ENCODE measurements at places on chromosomes 5 and 9.

DNA sequence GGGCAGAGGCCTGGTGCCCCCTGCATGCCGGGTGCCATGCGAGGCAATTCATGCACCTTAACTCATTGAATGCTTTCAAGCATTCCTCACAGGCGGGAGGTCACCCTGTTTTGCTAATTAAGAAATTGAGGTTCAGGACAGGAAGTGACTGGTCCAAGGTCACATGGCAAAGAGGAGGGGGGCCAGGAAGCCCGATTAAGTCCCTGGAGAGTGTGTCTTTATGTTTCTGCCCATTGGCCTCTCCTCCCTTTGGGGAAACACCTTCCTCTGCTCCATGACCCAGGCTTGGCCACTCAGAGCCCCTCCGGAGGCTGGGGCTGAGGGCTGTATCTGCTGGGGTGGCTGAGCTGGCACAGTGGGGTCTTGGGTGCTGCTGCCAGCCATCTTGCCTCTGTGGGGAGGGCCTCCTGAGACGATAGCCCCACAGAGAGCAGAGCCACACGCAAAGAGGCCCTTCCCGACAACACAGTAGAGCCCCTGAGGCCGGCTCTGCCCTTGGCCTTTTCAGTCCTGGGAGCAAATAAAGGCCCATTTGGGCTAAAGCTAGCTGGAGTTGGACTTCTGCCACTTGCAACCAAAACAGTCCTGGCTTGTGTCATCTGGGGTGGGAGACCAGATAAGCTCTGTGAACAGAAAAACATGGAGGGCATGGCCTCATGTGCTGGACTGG is 90.8 kb upstream of the NEURL1B start:
- DNase-seq = no peak

DNA sequence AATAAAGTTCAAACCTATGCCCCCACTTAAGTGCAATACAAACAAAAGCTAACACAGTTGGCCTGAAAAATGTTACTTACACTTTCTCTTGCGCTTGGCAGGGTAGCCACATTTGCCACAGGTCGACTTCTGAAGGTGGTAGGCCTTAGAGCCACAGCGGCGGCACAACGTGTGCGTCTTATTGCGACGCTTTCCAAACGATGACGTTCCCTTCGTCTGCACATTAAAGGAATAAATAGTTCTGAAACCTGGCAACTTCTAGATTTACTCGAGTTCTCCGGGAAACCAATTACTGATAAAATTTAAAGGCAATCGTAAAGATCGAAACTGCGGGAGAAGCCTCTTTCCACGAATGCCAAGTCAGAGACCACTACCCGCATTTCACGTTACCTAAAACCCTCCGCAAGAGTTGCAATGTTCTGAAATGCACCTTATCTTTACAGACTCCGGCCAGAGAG is 602 bp downstream of the RPL37 start:
- DNase-seq = peak; percentile 43

- DNase-seq = no peak
These were observed 26.2 kb upstream of the TNIP1 start for GRCh38 chr5:151107084-151107483.

DNA sequence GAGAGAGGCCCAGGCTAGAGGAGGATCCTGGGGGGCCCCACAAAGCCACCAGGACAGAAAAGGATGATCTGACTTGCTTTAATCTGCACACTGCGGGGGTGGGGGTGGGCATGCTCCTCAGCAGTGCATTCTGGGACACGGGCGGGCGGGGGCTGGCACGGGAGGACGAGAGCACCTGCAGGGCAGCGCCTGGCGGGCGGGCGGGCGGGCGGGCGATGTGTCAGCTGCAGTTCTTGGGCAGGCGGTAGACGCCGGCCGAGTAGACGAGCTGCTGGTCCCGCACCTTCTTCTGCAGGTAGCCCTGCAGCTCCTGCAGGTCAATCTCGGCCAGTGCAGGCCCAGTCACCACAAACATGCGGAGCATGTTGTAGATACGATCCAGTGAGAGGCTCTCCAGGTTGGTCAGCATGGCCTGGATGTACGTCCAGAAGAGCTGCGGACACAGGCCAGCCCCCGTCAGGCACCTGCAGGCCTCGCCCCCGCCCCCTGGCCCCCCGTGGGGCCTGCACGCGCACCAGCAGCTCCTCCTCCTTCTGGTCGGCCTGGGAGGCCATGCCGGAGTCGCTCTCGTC is 3.0 kb upstream of the TMEM210 start:
- DNase-seq = peak; percentile 33

- DNase-seq = no peak
These were observed 15.7 kb upstream of the AGXT2 start for GRCh38 chr5:35063414-35063813.

GRCh38 chr9:15642369-15642962 is 89.6 kb downstream of the CCDC171 start:
- no peak for DNase-seq

- no peak for DNase-seq
These were observed 72.4 kb downstream of the RGMB start for GRCh38 chr5:98845878-98846277.

DNA sequence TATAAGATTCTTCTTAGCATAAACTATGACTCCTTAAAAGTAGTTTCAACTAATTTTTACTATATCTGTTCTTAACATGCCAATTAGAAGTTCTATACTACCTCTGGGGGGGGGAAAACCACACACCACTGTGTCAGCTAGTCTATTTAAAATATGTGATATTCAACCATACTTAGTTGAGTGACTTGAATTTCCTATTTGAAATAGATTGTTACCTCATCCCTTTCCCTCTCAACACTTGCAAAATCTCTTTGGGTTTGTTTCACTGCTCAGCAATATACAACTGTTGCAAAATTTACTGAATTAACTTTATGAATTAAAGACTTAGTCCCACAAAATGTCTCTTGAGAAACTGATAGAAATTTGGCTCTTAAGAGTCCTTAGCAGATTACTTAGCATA is 151.1 kb upstream of the POU5F2 start:
- no peak for DNase-seq

DNA sequence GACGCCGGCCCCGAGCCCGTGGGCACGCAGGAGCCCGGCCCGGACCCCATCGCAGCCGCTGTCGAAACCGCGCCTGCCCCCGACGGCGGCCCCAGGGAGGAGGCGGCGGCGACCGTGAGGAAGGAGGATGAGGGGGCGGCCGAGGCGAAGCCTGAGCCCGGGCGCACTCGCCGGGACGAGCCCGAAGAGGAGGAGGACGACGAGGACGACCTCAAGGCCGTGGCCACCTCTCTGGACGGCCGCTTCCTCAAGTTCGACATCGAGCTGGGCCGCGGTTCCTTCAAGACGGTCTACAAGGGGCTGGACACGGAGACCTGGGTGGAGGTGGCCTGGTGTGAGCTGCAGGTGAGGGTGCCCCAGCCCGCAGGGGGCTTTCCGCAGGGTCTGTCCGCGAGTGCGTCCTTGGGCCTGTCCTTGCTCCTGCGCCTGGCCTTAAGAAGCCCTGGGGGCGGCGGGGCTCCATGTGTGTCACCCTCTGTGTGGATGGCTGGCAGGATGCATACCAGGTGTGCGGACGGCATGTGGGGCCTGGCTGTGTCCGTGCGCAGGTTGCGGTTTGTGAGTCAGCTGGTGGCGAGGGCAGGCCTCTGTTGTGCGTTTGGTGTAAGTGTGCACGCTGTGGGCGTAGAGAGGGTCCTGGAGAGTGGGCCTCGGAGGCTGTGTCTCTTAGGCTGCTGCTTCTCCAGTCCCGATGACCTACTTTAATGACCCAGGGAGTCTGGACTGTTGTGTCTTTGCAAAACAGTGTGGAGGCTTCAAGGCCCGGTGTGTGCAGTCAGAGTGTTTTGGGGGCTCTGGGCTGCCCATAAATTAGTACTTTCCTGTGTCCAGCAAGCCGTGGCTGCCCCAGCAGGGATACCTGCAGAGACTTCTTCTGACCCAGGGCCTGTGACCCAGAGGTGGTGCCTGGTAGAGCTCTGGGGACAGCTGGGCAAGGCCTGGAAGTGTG is 1.6 kb downstream of the WNK2 start:
- DNase-seq = no peak

GRCh38 chr9:15927161-15927560 is 374.3 kb downstream of the CCDC171 start:
- no peak for DNase-seq

- DNase-seq = no peak
These were observed 1457.2 kb upstream of the WWC1 start for GRCh38 chr5:166834246-166834645.

DNA sequence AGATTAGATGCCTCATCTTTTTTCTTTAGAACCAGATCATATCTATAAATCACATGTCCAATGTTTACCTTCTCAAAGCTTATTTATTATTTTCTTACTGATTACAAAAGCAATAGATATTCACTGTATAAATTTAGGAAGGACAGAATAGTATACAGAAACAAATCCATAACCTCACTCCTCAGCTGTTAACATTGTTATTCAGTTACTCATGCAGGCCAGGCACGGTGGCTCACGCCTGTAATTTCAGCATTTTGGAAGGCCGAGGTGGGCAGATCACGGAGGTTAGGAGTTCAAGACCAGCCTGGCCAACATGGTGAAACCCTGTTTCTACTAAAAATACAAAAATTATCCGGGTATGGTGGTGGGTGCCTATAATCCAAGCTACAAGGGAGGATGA is 15.3 kb downstream of the STOM start:
- no peak for DNase-seq

DNA sequence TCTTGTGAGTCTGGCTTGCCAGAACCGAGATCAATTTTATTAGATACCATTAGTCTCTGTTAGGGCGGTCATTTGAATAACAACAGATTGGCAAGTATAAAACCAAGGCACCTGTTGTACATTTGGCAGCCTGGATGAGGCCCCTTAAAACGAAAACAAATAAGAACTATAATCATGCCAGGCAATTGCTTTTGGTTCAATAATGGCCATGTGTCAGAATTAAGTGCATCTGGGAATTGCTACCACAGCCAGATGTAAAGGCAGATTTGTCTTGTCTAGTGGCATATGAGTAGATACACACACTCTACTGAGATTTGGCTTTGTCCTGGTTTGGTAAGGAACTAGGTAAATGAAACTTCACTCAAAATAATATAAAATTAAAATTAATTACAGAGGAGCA is 1046.2 kb upstream of the DMAC1 start:
- DNase-seq = no peak

DNA sequence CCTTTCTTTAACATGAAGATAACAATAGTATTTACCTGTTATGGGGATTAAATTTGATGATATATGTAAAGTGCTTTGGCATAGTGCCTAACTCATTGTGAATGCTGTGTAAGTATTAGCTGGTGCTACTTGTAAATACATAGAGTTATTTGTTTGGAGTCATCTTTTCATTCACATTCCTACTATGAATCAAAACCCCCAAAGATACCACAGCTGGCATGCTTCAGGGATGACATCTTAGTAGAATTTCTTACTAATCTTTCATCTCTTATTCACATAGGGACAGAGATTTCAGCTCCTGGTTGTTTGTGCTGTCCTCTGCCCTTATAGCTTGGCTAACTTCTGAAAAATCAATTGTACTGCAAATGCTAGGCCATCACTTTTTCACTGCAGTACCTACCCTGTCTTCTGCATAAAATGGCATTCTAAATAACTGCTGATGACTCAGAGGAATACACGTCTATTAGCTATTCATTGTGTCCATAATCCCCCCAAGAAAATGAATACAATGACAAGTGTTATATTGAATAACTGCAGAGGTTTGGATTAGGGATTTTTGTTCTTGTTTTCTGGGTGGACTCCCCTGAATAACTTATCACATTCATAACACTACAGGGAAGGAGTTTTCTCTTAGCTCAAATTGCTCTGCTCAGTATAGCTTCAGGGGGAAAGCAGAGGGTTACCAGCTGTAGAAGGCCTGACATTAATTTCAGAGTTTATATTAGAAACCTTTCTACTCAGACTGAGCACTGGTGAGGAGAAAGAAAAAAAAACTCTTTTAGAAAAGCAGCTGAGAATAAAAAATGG is 192.2 kb upstream of the C9orf72 start:
- DNase-seq = no peak

DNA sequence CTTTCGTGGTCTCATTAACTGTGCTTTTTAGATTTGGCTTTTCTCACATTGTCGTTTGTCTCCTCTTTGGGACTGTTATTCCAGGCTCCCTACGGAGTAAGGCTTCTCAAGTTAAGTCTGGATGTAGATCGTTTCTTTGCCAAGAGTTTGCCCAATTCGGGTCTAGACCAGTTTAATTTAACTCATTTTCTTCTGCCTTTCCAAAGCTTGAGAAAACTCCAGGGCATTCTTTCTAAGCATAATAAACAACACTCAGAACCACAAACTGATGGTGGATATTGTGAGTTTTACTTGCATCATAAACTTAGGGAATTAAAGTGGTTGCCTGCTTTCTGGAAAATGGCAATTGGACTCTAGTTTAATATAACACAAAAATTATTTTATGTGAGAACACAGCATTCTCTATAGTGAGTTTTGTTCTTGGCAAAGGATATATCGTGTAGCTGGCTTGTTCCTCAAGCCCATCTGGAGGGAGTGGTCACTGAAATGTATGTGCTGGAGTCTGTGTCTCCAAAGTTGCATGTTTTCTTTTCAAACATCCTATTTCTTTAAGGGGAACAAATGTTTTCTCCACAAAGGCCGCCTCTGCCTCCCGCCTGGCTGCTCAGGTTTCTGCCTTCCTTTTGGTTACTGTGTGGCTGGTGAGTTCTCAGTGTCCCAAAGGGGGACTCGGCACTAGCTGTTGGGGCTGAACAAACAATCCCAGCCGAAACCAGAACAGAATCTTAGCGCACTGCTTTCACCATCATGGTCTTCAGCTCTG is 211.3 kb upstream of the FBN2 start:
- DNase-seq = no peak

DNA sequence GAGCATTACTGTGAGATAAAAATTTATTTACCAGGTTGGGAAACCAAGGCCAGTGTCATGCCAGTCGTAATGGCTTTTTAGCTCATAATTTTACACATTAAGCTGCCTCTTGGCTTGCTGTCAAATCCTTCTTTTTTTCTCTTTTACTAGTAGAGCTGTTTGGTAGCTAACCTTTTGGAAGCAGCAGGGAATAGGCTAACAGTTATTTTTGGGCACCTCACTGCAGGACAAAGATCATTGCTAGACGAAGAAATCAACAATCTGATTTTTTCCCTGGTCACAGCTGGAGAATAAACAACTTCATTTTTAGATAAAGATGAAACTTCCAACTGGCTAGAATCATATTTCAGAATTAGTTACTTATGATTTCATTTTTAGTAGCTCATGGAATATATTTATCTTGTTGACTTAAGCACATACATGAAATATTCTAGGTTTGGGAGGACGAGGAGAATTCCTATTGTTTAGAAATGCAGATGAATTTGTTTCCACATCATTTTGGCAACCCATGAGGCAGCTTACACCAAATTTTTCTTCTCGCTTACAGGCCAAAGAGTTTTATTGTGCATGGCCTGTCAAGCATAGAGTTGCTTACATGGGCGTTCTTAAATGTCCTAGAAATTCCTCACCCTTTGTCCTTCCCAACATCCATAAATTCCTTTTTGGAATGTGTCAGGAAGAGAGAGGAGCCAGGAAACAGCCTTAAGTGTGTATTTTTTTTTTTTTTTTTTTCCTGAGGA is 19.6 kb downstream of the TNC start:
- DNase-seq = no peak

- no peak for DNase-seq
These were observed 116.8 kb downstream of the MACIR start for GRCh38 chr5:103375350-103375749.

- no peak for DNase-seq
These were observed 272.2 kb downstream of the ANXA1 start for GRCh38 chr9:73423891-73424290.

GRCh38 chr9:98673681-98674080 is 35.1 kb downstream of the GABBR2 start:
- DNase-seq = no peak

GRCh38 chr9:93897075-93897970 is 57.8 kb downstream of the BARX1 start:
- no peak for DNase-seq

GRCh38 chr5:103357636-103358035 is 99.1 kb downstream of the MACIR start:
- DNase-seq = no peak
